ENCODE measurements at places on chromosomes 13 and 19.

- no peak for DNase-seq
These were observed 35.9 kb upstream of the MAB21L1 start for GRCh38 chr13:35512271-35512920.

DNA sequence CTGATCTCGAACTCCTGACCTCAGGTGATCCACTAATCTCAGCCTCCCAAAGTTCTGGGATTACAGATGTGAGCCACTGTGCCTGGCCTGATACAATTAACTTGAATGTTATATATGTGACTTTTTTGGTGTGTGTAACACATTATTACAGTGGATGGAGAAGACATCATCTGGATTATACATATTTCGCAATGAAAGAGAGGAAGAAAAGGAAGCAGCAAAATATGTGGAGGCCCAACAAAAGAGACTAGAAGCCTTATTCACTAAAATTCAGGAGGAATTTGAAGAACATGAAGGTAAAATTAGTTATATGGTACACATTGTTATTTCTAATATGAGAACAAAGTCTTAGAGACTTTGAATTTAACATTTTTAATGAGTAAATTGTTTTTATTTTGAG is 55.5 kb downstream of the BRCA2 start:
- no peak for DNase-seq

GRCh38 chr13:98752467-98753290 is at the start of gene SLC15A1:
SLC15A1 (minus strand) TSS chr13:98752672; CDS start chr13:98752598, 74 bp downstream.
- no peak for DNase-seq

DNA sequence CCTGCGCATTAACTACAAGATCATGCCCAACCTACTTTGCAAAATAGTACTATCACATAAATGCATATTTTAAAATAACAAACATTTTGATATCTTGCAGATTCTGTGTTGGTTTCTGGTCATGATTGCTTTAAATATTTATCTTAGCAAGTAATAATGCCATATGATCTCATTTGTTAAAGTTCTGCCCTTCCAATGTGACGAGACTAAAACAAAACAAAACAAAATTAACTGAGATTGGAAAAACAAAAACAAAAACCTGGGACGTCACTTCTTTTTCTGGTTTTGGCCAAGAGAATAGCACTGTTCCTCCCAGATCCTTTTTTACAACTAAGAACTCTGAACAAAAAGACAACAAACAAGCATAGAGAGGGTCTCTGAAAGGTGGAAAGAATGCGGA is 436.3 kb downstream of the DACH1 start:
- no peak for DNase-seq

DNA sequence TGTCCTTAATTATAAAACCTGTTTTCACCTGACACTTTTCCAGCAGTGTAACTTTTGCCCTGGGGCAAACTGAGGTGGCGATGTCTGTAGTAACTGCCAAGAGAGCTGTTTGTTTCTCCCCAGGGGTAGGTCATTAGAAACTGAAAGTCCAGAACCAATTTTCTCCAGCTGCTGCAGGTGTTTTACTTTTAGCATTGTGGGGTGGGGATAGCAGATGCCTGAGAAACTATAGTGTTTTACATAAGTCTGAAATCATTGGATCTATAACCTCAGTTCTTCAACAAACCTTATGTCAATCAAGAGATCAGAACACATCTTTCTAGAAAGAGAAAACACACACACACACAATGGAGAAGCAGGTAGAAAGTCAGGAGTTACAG is 92.7 kb downstream of the LHFPL6 start:
- DNase-seq, result no peak

GRCh38 chr13:111493468-111493867 is 173.0 kb downstream of the TEX29 start:
- no peak for DNase-seq

DNA sequence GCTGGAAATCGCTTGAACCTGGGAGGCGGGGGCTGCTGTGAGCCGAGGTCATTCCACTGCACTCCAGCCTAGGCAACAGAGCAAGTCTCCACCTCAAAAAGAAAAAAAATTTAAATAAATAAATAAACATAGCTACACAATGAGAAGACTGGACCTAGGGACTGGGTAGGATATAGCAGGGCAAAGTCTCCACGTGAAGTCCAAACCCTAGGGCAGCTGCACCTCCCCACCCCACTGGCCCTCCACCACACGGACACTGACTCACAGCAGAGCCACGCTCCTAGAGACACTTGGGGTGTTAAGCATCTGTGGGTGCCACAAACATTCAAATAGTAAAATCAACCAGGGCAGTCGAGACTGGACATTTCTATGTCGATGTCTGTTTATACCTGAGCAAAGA is 7.1 kb downstream of the LATS2 start:
- no peak for DNase-seq

DNA sequence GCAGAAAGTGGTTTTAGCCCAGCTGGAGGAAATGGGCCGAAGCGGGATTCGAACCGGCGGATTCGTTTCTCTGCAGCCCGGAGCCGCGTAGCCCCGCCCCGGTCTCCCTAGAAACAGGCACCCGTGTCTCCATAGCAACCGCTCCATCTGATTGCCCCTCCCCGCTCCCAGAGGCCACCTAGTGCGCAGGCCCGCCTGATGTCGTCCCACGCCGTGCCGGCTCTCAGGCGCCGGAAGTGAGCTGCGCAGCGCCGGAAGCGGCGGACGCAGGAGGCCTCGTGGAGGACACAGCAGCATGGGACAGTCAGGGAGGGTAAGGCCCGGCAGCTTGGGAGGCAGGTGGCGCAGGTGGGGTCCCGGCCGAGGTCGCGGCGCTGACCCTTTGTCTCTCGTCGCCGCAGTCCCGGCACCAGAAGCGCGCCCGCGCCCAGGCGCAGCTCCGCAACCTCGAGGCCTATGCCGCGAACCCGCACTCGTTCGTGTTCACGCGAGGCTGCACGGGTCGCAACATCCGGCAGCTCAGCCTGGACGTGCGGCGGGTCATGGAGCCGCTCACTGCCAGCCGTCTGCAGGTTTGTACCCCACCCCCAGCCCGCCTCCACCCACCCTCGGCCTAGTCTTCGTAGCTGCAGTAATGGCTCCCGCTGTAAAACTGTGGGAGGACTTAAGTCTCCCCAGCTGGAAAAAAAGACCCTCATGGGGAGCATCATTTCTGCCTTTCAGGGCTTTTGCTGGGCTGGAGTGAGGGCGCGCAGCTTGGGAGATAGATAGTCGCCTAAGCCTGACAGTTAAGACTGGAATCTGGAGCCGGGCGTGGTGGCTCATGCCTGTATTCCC is at the start of gene PPAN:
TSS of gene PPAN (plus strand) at position 263 of the 837 bp plus-strand sequence. CDS start at position 296, 33 bp downstream.
- DNase-seq, result peak; percentile 98

- no peak for DNase-seq
These were observed 2.7 kb upstream of the ACP5 start for GRCh38 chr19:11580116-11580515.

DNA sequence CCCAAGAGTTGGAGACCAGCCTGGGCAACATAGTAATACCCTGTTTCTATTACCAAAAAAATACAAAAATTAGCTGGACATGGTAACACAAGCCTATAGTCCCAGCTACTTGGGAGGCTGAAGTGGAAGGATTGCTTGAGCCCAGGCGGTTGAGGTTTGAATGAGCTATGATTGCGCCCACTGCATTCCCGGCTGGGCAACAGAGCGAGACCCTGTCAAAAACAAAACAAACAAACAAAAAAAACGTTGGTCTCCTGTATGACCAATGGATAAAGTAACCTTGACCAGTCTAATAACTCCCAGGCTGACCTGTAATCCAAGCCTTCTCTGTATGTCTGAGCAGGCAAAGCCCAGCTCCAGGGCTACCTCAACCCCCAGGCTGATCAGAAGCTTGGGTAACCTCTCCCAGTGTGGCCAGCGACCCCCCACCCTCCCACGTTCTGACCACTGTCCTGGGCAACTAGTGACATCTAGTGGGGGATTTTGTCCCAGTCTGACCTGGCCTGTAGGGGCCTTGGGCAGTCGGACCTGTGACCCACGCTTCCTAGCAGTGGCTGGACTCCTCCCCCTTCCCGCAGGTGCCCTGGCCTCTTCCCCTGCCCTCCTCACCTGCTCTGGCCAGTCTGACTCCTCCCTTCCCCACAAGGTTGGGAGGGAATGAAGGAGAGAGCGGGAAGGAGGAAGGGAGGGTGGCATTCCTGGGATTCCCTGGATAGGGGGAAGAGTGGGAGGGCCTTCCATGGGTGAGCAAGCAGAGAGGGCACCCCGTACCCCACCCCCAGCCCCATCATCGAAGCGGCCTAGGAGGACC is 1.0 kb upstream of the BCAM start:
- no peak for DNase-seq

- no peak for DNase-seq
These were observed 37.5 kb upstream of the PCDH20 start for GRCh38 chr13:61453121-61453520.

DNA sequence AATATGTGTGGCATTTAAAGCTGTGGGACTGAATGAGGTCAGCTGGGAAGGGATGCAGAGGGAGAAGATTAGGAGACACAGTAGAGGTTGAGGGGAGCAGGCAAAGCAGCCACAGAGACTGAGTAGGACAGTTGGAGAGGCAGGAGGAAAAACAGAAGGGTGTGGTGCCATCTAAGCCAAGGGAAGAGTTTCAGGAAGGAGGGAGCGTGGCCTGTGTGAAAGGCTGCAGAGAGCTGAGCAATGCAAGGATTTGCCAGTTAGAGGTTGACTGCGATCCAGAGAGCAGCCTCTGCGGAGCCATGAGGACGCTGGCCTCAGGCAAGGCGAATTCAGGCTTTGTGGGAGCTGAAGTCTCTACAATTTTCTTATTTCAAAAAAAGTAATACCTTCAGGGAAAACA is 28.9 kb downstream of the SOX21 start:
- no peak for DNase-seq

GRCh38 chr19:50639121-50640112 is at the start of gene SYT3:
SYT3 (minus strand) TSS chr19:50639881; CDS start chr19:50637411, 2,470 bp downstream.
- DNase-seq, result peak; percentile 30
